ENCODE measurements at places on chromosomes 4 and X. TPM values are rescaled to one million over a fixed set of nuclear protein-coding genes. Genes with fewer than 3 reads are reported as not detected.

CXCL11 gene
- total RNA-seq = 0.29 TPM

MAML3 gene
- total RNA-seq = 23.2 TPM

ARSJ gene
- 7.2 TPM for total RNA-seq

DNA sequence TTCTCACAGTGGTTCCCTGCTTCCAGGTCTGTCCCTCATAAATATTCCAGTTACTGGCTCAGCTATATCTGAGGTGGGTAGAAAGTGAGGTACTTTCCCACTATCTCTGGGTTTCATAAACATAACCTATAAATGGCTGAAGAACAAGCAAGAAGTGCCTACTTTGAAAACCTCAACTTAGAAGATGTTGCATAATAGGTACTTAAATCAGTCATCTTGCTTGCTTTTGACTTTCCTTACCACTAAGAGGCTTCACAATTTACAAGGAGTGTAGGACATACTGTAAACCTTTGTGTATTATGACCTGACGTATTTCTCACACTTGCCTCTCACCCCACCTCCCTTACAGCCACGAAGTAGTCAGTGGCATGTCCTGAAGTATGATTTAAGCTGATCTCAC lies 145.9 kb downstream of the PCDH19 start:
- no peak for ATAC-seq

- no peak for ATAC-seq
Measured at GRCh38 chr4:81352446-81352835, 119.3 kb downstream of the RASGEF1B start.

- ATAC-seq = no peak
Measured at GRCh38 chrX:7294483-7294882, 146.5 kb upstream of the PUDP start.

DNA sequence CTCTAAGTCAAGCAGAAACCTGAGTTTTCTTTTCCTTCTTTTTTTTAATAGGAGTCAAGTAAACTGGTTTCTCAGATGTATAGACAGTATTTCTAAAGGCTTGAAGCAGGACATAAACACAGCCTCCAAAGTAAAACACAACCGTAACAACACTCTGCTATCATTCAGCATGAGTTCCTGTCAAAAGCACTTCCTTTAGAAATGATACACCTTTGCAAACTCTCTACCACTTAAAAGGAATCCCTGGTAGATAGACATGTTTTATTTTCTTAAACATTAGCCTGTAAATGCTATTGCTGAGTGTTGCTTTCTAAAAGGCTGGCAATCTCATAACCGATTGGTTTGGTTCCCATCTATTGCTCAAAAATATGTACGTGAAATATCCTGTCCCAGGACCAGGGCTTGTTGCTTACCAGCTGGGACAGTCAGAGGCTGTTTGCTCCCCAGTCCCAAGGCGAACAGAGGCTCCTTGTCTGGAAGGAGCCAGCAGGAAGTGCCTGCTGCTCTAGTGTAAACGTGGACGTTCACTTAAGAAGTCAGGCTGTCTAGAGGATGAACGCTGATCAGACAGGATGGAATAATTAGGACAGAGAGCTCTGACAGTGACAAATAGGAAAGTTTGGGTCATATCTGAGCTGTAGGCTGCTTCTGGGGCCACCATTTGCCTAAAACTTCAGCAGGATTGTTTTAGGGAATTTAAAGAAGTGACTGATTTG lies 173.9 kb upstream of the KLF3 start:
- no peak for ATAC-seq

- ATAC-seq = no peak
Measured at GRCh38 chrX:111868726-111869638, 7.0 kb upstream of the TRPC5OS start.

DNA sequence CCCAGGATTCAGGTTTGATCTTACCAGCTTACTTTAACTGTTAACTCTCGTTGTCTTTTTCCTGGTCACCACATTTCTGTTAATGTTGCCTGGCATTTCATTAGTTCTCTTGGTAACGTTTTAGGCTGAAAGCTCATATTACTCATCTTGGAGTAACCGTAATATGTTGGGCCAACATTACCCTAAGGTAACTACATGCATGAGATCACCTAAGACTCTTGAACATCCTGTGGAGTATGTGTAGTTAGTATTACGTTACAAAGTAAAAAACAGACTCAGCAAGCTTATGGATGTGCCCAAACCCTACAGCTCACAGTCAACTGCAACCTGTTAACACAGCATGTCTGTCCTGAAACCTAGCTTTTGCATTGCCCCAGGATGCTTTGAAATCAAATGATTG lies 203.3 kb upstream of the HS3ST1 start:
- ATAC-seq = no peak

DNA sequence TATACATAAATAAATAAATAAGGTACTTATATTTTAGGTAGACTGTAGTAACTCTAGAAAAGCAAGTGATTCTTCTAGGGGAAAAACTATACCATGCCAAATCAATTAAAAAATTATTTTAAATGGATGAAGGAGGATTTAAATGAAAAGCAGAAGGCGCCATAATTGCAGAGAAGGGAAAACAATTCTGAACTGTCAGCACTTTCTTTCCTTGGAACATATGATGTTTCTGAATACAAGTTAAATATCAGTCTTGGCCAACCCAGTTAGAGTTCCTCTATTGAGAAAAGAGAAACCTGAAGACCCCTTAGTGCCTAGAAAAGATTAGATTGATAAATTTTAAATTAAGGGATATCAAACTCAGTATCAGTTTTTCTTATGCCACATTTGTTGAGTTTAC lies 75.8 kb downstream of the ADAM29 start:
- ATAC-seq = no peak
